ENCODE measurements at places on chromosomes 4 and X.

DNA sequence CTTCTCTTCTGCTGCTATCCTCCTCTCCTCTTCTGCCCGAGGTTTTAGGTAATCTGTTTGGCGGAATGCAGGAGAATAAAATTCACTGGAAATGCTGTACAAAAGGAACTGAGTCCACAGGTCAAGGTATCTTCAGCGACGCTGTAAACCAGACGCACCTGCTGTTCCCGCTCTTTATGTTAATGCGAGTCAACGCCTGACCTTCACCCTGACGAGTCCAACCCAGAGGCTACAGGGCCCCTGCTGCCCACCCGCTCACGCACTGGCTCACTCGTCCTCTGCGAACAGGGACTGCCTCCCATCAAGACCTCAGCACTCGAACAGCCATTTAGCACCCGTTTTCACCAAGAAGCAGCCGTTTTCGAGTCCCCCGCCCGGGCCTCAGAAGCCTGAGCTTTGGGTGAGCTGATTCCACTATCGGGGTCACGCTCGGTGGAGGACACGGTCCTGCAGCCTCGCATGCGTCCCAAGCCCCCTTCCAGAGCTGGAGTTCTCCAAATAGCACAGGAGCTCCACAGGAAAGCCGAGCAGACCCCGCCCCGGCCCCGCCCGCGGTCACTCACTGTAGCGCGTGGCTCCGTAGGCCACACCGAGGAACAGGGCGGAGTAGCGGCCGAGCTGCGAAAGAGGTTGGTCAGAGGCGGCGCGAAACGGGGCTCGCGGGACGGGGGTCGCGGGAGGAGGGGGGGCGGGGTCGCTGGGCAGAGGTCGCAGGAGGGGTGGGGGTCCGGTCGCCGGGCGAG, 556 bp downstream of the ATP5ME start:
- no peak for DNase-seq

DNA sequence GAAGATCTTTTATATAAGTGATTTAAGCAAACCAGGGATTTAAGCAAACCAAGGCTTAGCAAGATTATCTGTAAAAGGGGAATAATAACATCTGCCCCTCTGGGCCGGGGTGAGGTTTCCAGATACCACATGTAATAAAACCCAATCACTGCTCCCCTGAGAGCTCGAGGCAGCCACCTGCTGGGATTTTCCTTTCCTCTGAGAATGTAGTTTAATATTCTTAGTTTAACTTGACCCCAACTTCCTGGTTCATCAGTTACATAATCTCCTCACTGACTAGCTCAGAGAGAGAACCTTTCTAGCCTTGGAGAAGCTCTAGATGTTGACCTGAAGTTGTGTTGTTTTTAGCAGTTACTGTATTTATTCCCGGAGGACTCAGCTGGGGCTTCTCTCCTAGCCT, 322.4 kb downstream of the ARHGAP10 start:
- no peak for DNase-seq

DNA sequence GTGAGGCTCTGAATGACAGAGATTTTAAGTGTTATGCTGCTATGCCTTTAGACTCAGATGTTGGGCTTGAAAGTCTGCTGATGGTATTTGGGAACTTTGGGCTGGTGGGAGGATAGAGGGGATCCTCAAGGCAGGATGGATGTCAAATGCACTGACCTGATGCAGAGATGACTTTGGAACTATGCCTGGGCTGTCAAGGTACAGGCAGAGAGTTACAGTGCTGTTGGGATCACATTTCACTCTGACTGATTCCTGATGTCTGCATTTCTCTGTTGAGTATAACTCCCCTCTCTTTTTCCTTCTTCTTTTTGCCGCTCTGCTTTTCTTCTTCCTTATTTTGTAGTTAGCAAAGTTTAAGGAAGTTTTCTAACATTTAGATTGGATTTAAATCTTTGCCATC, 271.8 kb upstream of the ARX start:
- DNase-seq: no peak

DNA sequence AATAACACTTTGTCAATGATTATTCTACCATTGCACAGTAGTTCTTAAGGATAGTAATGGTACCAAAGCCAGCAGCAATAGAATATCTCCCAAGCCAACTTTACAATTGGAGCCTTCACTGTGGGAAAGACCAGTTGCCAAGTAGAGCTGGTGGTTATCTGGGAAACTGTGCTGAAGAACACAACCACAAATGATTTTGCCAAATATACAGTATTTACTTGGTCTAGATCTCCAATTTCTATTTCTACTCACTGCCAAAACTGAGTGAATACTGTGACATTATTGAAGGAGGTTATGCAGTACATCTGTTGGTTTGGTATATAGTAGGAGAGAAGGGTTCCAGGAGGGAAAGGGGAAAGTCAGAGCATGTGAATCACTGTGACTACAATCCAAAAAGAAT, 3.8 kb downstream of the TET2 start:
- DNase-seq: no peak

DNA sequence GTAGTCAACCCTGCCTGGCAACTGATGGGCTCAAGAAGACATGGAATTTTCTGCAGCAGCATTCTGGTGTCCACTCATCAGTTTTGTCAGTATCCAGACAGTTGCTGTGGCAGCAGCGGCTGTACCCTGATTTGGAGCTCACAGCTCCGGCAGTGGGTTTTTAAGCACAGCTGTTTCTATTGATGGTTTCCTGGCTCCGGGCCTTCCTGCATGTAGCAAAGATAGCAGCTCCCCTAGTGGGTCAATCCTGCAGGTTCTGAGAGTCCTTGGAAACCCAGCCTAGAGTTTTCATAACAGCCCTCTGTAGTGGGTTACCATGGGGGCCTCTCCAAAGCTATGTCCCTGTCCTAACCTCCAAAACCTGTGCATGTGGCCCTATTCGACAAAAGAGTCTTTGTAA, 84.0 kb upstream of the ATP6AP2 start:
- DNase-seq: peak; percentile 16

GRCh38 chr4:180615746-180616145, 1627.5 kb upstream of the TENM3 start:
- DNase-seq: no peak
